ENCODE measurements at places on chromosomes 12 and 14.

- DNase-seq = no peak
Observed at GRCh38 chr14:64721899-64722298, 17.7 kb downstream of the PLEKHG3 start.

DNA sequence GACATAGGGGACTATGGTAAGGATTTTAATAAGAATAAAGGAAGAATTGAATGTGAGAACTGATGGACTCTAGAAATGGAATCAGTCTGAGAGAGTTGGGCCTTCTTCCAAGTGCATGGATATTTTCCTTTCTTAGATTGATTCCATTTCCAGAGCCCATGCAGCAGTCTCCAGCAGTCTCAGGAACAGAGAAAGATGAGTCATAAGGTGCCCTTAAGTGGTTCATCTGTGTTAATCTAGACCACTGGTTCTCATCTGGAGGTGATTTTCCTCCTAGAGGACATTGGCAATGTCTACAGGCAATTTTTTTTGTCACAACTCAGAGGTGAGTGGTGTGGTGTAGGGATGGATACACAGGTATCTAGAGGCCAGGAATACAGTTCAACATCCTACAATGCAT, 25.9 kb downstream of the TRIM9 start:
- no peak for DNase-seq

DNA sequence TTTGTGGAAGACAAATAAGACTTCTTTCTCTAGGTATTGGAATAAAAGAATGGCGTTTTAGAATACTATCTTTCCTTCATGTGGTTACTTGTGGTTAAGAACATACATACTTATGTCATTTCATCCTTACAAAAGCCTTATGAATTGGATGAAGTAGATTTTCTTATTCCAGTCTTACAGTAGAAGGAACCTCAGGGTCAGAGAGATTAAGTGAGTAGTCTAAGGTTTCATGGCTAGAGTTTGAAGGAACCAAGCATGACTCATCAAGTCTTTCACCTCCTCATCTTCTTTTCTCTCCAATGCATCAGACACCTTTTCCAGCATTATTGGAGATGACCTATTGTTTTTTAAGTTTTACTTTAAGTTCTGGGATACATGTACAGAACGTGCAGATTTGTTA, 92.9 kb upstream of the NEDD1 start:
- DNase-seq = no peak

DNA sequence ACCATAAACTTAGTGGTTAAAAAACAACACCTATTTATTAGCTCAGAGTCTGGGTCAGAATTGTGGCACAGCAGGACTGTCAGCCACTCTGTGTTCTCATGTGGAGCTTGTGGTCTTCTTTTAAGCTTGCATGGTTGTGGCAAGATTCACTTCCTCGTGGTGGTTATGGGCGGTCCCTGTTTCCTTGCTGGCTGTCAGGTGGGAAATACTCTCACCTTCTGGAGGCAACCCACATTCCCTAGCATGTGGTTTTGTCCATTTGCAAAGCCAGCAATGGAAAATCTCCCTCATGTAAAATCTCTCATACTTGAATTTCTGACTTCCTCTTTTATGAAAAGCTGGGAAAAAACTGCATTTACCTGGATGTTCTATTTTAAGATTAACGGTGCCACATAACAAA, 229.8 kb downstream of the ALX1 start:
- DNase-seq = no peak

- DNase-seq = no peak
Observed at GRCh38 chr14:61719344-61720293, 24.3 kb downstream of the HIF1A start.

- no peak for DNase-seq
Observed at GRCh38 chr14:88882236-88882635, 57.8 kb downstream of the TTC8 start.

GRCh38 chr12:109589240-109589590, 15.6 kb downstream of the MVK start:
- no peak for DNase-seq

All from activated naive CD8-positive, alpha-beta T cell treated with anti-CD3 and anti-CD28 coated beads, Interleukin-2, amount 50 U/mL, for 24 hours (primary cell).